Stimulated activated CD8-positive, alpha-beta memory T cell treated with anti-CD3 and anti-CD28 coated beads, Interleukin-4, amount 100 ng/mL, for 1 hour (primary cell): ENCODE measurements at places on chromosomes 12 and 14.

- no peak for DNase-seq
These were observed 43.1 kb downstream of the HMGA2 start for GRCh38 chr12:65867394-65867793.

DNA sequence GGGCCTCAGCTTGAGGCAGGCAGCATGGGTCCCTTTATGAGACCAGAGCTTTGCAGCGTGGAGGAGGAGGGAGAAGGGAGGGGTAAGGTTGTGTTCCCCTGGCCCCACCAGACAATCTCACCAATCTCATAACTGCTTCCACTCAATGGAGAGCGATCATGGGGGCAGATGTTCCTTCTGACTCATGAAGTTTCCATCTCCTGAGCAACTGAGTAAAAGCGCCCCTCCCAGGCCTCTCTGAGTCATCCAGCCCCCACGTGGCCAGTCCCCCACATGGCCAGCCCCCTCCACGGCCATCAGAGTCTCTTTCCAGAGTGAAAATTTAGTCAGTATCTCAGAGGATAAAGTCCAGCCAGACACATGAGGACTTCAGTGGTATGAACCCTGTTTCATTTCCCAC is 39.2 kb upstream of the PLXNC1 start:
- DNase-seq = no peak

DNA sequence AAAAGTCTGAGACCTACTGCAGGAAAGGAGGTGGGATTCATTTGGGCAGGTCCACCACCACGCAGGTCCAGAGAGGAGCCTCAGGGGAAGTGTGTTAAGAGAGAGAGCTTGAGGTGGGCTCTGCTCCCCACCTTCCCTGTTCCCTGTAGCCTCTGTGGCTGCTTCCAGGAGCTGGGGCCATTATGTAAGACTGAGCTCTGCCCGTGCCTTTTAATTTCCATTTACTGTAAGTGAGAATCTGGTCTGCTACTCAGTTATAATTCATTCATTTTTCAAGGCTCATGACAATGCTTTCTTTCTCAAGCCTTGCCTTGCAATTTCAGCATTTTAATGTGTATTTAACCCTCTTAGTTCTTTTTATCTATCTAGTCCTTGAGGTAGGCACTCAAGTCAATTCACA is 8.3 kb downstream of the SLC4A8 start:
- no peak for DNase-seq

DNA sequence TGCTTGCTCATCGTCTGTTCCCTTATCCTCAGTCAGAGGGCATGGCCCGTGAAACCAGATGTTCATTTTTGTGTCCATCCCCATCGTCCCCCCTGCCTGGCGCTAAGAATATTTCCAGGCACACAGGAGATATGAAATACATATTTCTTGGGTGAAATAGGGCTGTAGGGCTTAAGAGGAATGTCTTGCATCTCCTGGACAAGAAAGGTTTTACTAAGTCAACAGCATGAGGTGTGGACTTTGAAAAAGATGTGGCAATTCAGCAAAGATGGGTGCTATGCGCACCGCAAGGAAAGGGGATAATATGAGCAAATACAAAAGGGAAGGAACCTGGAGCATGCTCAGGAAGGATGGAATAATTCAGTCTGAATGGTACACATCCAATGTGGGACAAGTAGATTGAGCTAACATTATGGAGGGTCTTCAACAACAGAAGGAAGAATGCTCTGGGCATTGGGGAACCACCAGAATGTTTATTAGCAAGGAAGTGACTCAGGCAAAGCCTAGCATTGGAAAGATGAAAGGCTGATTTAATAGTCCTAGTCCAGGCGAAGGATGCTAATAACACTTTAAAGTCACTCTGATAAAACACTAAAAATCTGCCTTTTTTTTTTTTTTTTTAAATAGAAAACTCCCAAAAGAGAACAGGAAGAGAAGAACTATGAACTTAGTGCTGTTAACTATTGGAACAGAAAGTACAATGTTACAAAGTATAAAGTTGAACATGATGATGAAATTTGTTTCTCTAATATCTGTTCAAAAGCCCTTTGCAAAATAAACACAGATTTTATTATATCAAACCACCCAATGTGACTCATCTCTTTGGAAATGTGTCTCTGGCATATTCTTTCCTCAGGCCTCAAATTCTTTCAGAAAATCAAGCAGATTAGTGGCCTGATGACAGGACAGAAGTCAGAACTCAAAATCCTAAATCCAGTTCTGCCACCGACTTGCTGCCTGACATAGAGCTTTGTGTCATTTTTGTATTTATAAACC is 449.5 kb downstream of the BCAT1 start:
- no peak for DNase-seq

DNA sequence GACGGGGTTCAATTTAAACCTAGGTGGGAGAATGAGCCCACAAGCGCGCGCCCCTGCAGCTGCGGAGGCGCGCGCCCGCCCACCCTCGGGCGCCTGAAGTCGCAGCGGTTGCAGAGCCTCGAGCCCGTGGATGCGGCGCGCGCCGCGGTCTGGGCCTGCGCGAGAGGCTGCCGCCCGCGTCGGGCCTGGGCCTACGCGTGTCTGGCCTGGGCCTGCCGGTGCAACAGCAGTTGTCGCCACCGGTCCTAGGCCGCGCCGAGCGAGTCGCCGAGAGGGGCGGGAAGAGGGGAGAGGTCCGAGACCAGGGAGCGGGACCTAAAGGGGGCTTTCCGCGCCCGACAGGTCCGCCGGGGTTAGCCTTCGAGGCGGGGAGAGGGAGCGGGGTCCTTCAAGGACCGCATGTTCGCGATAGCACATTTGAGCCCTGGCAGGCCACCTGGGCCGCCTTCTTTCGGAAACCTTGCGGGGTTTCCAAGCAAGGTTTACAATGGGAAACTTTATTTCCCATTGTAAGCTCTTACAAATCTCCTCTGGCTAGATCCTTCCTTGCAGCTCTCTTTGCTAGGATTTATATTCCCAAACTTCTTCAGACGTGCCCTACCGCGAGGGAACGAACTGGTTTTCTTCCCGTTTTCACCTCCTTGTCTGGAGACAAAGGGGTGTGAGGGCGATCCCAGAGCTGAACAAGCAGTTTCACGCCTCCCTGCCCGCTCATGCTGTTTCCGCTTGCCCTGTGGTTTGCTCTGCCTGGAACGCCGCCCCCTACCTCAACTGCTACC is 6.8 kb downstream of the SIX6 start:
- DNase-seq = no peak

DNA sequence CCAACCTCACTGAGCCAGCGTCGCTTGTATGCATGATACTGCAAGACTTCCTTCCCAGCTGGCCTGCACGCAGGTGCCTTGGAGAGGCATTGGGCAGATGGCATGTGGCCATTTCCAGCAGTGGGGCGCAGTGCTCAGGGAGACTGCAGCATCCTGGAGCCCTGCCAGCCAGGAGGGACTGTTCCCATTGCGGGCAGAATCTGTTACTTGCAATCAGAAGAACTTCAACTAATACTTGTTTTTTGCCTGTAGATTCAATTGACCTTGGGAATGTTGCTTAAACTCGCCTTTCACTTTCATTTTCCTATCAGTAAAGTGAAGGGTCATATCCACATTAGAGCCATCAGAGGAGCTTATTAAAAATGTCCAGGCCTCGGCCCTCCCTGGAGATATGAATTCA is 29.8 kb downstream of the ANKRD9 start:
- no peak for DNase-seq

DNA sequence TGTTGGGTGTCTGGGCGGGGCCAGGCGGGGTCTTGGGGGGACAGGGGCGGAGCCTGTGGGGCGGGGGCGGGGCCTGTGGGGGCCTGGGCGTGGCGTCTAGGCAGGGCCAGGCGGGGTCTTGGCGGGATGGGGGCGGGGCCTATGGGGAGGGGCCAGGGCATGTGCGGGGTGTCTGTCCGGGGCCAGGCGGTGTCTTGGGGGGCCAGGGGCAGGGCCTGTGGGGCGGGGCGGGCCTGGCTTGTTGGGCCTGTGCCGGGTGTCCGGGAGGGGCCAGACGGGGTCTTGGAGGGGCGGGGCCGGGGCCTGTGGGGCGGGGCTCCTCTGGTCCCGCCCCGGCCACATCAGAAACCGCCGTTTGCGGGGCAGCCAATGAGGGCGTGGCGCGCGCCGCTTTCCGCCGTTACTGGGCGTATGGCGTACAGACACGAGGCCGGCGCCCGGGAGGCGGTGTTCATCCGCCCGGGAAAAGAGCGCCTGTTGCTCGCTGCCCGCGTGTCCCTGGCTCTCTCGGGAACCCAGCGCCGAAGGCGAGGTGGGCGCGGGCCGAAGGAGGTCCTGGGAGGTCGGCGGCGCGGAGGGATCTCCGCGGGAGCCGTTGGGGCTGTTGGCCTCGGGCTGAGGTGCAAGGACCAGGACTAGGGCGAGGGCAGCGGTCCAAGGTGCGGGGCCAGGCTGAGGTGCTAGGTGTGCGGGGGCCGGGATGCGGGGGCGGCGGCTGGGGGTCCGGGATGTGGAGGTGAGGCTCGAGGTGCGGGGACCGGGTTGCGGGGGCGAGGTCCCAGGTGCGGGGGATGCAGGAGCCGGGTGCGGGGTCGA is at the start of gene PIWIL1:
TSS of gene PIWIL1 (plus strand) at position 400 of the 816 bp plus-strand sequence. CDS start 4,705 bp downstream, outside the sequence.
- no peak for DNase-seq

DNA sequence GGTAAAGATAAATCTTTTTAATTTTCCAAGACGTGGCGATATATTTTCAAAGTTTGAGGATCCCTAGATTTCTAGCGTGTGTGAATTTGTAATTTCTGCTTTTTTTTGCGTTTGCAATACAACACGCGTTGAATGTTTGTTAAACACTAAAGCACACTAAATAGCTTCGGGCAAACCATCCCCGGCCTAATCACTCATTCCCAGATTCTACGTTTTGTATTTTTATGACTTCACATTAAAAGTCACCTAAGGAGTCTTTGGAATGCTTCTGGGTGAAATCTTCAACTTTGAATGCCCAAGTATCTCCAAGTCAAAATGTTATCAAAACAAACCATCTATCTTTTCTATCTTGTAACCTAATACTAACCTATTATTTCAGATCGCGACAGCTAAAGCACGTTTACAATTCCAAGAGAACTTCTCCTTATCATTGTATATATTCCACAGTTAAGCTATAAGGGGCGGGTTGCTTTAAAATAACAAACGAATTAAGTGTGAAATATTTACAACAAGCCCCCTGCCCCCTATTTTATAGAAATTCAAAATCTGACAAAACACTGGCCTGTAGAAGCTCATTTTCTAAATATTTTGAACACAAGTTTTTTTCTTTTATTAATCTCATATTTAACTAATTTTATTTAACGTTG is 1.1 kb downstream of the ALX1 start:
- DNase-seq = no peak

DNA sequence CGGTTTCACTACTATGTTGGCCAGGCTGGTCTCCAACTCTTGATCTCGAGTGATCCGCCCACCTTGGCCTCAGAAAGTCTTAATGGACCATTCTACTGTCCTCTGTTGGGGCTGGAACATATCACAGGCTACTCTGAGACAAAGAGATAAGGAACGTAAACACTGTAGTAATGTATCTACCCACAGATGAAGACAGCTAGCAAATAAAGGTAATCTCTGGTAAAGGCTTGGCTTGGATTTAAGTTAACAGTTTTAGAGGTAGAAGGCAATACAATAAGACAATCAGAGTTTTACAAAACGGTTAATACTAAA is 44.6 kb upstream of the ISM2 start:
- no peak for DNase-seq

DNA sequence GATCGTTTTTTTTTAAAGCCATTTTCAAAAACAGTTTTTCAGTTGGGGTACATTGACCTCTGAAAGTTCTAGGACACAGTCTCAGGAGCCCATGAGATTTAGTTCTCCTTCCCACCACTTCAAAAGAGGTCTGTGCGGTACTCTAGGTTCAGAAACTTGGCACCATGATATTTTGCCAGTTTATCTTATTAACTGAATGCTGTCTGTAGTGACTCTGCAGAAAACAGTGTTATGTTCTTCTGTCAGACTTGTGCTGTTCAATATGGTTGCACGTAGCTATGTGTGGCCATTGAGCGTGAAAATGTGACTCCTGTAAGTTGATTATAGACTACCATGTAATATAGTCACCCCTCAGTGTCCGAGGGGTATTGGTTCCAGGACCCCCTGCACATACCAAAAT is 35.9 kb downstream of the CRADD start:
- no peak for DNase-seq

DNA sequence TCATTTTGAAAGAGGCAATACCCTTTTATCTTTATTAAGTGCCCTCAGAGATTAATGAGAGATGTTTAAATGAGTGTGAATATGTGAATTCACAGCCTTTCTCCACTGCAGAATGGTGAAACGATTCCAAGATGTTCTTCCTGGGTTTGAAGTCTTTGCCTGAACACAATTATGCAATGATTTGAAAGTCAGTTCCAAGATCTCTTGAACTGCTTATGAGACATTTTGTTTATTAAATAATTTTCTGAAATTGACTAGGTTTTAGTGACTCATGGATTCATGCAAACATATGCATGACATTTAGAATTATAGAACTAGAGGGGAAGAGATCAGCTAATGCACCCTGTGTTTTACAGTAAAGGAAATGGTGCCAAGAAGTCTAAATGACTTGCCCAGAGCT is 118.1 kb upstream of the SLC38A2 start:
- DNase-seq = no peak

- no peak for DNase-seq
These were observed 69.2 kb downstream of the LGMN start for GRCh38 chr14:92679246-92679645.

DNA sequence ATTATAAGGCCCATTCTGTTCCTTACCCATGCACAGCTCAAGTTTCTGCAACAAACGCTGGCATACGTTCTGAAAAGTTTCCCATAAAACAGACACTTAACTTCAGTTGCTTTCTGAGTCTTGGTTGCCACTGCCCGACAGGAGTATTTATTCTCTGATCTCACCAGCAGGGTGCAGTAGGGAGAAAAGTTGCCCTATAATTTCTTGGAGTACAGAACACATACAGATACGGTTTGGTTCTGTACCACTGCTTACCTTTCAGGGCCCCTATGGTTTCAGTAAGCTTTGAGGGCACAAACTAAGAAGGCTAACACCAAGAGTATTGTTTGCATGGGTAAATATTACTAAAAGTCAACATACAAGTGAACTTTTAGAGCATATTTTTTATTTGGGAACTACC is 77.9 kb downstream of the SPATA7 start:
- DNase-seq = no peak

- no peak for DNase-seq
These were observed 8.0 kb downstream of the RAN start for GRCh38 chr12:130879781-130880389.

- no peak for DNase-seq
These were observed 127.7 kb upstream of the PLEKHG7 start for GRCh38 chr12:92574911-92575570.

GRCh38 chr14:91330856-91331255 is 86.4 kb upstream of the GPR68 start:
- no peak for DNase-seq

DNA sequence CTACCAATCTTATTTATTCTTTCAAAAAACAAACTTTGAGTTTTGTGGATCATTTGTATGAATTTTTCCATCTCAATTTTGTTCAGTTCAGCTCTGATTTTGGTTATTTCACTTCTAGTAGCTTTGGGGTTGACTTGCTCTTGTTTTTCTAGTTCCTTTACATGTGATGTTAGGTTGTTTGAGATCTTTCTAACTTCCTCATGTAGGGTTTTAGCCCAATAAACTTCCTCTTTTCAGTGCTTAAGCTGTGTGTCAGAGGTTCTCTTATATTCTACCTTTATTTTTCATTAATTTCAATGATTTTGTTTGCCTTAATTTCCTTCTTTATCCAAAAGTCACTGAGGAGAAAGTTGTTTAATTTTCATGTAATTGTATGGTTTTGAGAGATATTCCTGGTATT is 860.4 kb upstream of the FBXO33 start:
- no peak for DNase-seq

- no peak for DNase-seq
These were observed 250.2 kb upstream of the GRIP1 start for GRCh38 chr12:66929121-66929520.

- no peak for DNase-seq
These were observed 53.1 kb upstream of the GNPNAT1 start for GRCh38 chr14:52844262-52845060.

- DNase-seq = no peak
These were observed 7.1 kb downstream of the RHOF start for GRCh38 chr12:121786440-121786825.
